Fibroblast of skin of left biceps (primary cell): ENCODE measurements at places on chromosomes 11 and 22.

DNA sequence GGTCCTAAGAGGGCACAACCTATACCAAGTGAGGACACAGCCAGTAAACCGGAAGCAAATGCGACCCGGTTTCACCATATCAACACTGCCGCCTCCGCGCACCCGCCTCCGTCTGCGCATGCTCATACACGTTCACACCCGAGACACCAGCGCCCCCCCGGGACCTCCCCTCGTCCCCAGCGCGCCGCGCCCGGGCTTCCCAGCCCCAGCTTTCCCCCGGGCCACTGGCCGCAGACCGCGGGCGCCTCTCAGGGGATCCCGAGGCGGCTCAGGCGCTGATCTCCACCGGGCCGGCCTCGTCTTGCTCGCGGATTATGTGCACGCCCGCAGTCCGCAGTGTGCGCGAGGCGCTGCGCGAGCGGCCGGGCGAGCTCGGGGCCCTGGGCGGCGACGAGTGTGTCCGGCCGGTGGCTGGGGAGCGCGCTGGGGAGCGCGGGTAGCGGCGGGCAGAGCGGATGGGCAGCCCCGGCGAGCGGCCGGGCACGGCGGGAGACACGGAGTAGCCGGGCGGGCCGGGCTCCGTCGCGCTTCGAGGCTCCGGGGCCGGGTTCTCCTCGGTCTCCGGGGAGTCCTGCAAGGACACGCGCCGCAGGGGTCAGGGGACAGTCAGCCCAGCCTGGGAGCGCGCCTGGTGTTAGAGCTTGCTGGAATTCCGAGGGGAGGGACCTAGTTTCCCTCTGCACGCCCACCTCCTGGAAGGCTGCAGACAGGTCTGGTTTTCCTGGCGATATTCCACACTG lies 2.0 kb downstream of the HEPN1 start:
- no peak for DNase-seq

- DNase-seq, result peak; percentile 19
Measured at GRCh38 chr22:30947816-30948454, 20.6 kb downstream of the MORC2 start.

GRCh38 chr22:43592476-43592875 lies 180.7 kb downstream of the MPPED1 start:
- DNase-seq, result no peak

DNA sequence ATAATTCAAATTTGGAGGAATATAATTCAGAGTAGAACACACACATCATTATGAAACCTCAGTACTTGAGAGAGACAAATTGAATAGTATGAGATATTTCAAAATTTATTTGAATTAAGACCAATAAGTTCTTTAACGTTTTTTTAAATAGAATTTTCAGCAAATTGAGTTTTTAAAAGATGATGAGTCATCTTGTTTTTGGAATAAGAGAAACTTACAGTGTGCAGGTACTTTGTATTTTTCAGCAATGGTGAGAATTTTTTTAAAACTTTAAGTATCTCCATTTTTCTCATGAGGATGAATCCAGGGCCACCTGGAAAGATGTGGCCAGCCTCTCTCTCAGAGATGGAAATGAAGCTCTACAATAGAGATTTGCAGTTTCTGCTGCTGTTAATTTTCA lies 1015.0 kb upstream of the TENM4 start:
- no peak for DNase-seq

DNA sequence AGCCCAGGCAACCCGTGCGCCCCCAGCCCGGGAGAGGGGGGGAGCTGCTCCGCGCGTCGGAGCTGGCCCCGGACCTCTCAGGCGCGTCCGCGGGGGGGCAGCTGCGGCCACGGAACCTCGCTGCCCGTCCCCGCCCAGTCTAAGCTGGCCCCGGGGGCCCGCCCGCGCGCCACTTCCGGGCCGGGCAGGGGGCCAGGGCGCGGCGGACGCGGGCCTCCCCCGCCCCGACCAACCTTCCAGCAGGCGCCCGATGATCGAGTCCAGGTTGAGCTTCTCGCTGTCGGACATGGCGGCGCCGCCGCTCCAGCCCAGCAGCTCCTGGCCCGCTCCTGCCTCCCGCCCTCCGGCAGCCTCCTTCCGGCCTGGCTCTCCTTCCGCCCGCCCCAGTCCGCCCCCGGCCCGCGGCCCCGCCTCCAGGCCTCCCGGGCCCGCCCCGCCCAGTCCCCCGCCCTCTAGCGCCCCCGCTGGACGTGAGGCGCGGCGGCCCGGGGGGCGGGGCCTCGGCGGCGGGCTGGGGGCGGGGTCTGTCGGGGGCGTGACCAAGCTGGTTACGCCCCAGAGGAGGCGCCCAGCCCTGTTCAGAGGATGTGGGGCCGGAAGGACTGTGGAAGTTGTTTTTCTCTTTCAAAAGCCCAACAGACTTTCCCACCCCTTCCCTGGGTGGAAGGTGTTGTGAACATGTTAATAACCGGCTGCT lies at the start of gene PPP1CA:
PPP1CA (minus strand) TSS at position 364 of the 697 bp plus-strand sequence; CDS start at position 288, 76 bp downstream.
- DNase-seq, result peak; percentile 61

GRCh38 chr11:28584992-28585391 lies 476.8 kb downstream of the METTL15 start:
- DNase-seq, result no peak

DNA sequence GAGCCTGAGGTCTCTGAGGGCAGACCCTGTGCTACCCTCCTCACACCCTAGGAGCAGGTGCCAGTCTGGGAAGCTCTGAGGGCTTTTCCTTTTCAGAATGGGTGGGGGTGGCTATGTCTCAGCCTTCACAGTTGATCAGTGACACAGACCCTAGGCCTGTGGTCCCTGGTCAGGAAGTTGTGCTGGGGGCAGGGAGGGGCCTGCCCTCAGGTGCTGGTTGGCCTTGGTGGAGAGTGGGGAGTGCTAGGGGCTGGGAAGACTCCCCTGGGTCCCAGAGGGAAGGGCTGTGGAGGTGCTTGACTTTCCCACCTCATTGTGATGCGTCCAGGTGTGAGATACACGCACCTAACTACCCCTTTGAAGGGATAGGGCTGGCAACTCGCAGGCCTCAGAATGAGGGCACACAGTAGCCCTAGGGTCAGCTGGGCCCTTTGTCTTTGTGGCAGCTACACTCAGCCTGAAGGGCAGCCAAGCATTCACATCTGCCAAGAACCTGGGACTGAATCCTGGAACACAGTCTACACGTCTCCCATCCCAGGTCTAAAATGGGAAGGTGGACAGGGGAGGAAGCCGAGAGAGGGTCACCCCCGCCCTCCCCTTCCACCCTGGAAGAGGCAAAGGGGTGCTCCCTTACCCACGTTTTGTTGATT lies 31.2 kb upstream of the ATXN10 start:
- no peak for DNase-seq

DNA sequence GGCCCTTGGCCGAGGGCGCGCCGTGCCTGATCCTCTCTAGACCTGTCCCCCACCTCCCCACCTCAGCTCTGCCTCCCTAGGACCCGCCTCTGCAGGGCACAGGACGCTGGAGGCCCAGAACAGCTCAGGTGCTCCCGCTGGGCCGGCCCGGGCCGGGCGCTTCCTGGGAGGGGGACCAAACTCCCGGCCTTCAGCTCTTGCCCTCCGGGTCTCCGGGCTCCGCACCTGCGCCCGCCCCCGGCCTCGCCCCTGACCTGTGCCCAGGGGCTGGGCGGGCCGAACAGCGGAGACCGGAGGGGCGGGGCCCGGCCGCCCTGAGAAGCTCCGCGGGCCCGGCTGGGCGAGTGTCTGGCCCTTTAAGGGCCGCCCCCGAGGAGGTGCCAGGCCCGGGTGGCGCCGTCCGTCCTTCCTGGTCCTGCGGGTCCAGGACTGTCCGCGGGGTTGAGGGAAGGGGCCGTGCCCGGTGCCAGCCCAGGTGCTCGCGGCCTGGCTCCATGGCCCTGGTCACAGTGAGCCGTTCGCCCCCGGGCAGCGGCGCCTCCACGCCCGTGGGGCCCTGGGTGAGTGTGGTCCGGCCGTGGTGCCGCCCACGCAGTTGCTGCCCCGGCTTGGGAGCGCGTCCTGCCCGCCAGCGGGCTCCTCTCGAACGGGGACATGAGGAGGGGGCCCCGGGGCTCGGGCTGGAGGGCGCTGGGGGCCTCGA lies at the start of gene SSH3:
SSH3 (plus strand) TSS at position 399 of the 703 bp plus-strand sequence; CDS start at position 495, 96 bp downstream.
- DNase-seq, result no peak

- no peak for DNase-seq
Measured at GRCh38 chr11:116072601-116073410, 568.6 kb upstream of the CADM1 start.

GRCh38 chr22:35838855-35839576 lies 121.3 kb downstream of the APOL5 start:
- peak; percentile 52 for DNase-seq

GRCh38 chr22:49995361-49996118 lies 17.0 kb downstream of the IL17REL start:
- DNase-seq, result no peak

DNA sequence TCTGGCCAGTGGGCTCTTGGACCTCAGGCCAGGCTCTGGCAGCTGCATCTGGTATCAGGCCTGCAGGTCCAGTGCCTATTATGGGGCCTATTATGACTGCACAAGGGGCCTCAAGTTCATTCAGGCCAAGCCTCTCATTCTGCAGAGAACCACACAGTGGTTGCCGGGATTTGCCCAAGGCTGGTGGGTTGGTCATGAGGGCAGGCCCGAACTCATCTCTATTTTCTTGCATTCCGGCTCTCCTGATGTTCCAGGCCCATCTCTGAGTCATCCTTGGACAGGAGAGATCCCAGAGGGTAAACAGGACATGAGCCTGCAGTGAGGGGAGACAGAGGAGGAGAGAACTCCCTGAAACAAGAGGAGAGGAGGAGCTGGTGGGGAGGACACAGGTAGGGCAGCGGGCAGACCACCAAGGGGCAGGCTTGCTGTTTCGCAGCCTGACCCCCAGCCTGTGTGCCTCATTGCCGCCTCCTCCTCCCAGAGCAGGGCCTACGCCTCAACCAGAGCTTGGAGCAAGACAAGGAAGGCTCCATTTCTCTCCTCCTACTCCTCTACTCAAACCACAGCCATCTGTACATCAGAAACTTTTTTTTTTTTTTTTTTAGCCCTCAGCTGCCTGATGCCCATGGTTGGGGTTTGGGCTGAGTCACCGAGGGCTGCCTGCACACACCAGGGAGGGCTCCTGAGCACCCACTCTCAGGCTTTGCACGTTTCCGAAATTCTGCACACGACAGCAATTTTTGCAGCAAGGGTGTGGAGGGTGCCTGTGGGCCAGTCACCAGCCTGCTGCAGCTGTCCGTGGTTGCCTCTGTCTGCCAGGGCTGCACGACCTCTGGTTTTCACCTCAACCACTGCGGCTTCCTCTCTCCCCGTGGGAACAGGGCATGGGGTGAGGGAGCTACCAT lies 12.7 kb upstream of the TREH start:
- peak; percentile 7 for DNase-seq

GRCh38 chr11:18802381-18803257 lies 11.0 kb upstream of the PTPN5 start:
- DNase-seq, result peak; percentile 34

DNA sequence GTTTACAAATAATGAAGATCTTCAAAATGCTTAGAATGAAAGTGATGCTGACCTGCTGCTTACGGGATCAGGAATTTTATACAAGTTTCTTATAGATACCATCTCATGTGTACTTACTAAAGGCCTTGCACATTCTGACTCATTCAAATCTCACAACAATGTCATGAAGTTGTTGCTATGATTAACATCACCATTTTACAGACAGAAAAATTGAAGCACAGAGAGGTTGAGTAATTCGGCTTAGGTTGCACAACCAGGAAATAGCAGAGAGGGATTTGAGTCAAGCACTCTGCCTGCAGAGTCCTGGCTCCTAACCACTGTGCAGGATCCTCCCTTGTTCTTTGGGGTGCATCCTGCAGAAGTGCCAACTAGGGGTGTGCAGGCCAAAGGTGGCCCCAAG lies 471.9 kb downstream of the MIAT start:
- DNase-seq, result no peak

- no peak for DNase-seq
Measured at GRCh38 chr22:19258371-19258770, 33.1 kb downstream of the CLTCL1 start.

GRCh38 chr11:33187998-33188722 lies 26.9 kb upstream of the CSTF3 start:
- DNase-seq, result no peak

DNA sequence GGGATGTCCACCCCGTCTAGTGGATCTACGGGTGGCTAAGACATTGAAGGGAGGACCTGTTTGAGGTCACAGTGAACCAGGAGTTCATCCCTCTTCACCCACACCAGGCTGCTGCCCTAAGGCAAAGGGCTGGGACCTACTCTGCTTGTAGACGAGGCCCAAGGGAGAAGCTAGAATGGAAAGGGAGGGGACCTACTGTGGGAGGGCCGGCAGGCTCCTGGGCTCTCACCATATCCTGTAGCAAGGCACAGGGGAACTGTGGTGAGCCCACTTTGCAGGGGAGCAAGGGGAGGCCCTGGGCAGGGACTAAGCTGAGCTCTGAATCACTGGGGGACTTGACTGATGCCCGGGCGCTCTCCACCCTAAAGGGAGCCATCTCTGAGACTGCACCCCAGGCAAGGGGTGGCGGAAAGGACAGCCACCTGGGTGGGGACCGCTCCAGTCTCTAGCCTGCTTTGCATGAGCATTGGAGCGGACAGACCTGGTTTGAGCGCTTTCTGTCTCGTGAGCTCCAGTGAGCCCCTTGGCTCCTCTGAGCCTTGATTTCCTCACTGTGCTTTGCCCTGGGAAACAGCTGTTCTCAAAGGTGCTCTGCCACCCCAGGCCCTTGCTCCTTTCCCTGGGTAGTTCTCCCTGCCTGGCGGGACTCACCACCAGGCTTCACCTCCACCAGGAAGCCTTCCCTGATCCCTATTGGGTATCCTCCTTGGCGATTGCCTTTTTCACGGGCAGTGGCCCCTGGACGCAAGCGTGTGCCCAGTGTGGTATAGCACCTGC lies 24.2 kb downstream of the PARVG start:
- DNase-seq, result no peak

- DNase-seq, result peak; percentile 74
Measured at GRCh38 chr11:123429913-123430720, at the start of gene GRAMD1B. GRAMD1B (plus strand) TSS chr11:123430269; CDS start chr11:123430793, 524 bp downstream.

DNA sequence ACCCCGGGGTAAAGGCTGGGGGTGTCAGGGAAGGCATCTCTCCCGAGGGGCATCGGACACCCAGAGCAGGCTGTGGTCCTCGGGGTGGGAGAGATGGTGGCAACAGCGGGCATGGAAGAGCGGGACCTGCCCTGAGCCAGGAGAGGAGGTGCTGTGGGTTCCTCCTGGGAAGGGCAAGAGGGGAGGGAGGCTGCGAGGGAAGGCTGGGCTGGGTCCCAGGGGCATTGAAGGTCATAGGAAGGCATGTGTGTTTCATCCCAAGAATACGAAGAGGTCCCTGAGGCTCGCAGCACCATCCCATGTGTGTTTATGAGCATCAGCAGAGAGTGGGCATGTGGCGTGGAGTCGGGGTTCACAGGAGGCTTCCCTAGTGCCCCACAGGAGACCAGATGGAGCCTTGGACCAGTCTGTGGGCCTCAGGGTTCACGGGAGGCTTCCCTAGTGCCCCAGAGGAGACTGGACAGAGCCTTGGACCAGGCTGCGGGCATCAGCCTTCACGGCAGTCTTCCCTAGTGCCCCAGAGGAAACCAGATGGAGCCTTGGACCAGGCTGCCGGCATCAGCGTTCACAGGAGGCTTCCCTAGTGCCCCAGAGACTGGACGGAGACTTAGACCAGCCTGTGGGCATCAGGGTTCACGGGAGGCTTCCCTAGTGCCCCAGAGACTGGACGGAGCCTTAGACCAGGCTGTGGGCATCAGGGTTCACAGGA lies 420.6 kb downstream of the BRD1 start:
- DNase-seq, result no peak
